ENCODE measurements at places on chromosomes 1 and 21.

DNA sequence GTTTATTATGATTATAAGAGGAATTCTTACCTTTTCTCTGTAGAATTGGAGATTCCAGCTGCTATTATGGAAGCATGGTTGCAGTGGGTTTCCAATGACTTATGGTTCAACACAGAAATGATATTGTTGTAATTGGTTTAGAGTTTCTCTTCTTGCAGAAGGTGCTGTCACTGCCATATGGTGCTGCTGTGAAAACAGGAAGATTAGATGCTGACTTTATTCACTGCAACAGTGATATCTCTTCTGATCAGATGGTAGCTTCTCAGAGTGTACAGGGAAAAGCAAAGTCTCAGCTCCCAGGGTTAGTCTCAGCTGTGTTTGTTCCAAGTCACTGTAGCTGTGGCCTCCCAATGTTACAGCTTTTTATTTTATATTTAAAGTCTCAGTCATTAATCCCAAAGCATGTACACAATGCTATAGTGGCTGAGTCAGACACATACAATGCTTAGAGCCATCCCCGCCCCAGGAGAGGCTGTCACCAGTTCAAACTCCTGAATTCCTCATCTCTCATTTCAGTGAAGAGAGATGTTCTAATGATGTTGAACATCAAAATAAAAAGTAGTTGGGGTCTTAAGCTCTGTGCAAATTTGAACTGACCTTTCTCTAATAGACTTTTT, 42.7 kb upstream of the RGS2 start:
- no peak for DNase-seq

DNA sequence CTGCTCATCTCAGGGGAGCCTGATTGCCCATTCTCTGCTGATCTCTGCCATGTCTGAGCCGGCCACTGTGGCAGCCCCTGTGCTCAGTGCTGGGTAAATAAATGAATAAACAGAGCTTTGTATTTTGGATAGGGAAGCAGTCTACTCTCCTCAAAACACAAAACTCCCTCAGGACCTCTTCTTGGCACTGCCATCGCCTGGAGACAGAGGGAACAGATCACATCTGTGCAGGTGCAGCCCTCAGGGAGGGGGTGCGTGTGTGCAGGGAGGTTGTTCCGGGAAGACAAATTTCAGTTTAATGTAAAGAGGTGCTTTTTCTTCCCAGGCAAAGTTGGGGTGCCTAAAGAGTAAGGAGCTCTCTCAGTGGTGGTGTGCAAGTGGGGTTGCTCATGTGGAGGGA, 7.7 kb upstream of the FAM167B start:
- DNase-seq: no peak

DNA sequence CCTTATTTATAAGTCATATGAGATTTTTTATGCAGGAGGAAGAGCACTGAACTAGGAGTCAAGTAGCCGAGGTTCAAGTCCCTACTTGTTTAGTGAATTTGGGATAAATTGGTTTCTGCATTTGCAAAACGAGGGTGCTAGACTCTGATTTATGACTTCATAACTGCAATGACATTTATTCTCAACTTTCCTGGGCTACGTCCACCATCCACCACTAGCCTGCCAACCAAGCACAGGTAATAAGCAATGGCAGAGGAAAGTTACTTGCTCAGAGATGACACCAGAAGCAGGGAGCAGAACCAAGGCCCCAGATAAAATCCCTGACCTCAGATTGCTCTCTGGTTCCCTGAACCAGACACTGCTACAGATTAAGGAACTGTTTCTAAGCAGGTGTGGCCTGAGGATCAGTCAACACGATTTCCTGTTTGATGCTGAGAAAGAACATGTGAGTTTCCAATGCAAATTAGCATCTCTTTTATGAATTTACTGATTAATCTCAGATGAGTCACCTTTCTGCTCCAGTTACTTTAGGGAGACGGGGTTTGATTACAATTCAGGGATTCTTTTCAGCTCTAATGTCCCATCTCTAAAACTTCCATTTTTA, 52.7 kb downstream of the PLPP3 start:
- DNase-seq: no peak

DNA sequence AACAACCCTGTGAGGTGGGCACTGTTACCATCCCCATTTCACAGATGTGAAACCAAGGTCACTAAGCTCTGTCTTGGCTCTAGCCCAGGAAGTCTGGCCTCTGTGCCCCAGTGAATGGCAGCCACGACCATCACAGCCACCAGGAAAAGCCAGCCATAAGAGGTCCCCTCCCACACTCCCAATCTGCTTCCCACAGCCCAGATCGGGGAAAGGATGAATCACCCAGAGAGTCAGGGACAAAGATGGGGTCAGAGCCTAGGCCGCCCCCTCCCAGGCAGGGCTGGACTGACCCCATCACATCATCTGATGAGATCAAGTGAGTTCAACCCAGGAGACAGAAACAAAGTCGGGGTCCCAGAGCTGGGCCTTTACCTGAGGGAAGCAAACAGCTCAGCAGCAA, 22.9 kb upstream of the COL16A1 start:
- no peak for DNase-seq

- peak; percentile 14 for DNase-seq
Measured at GRCh38 chr1:110212169-110213142, 2.3 kb downstream of the KCNC4 start.

GRCh38 chr1:75503221-75503974, 107.5 kb downstream of the SLC44A5 start:
- no peak for DNase-seq

- no peak for DNase-seq
Measured at GRCh38 chr1:246283771-246284410, 223.2 kb downstream of the SMYD3 start.

GRCh38 chr1:40659649-40659947, 5.9 kb downstream of the RIMS3 start:
- DNase-seq: no peak

DNA sequence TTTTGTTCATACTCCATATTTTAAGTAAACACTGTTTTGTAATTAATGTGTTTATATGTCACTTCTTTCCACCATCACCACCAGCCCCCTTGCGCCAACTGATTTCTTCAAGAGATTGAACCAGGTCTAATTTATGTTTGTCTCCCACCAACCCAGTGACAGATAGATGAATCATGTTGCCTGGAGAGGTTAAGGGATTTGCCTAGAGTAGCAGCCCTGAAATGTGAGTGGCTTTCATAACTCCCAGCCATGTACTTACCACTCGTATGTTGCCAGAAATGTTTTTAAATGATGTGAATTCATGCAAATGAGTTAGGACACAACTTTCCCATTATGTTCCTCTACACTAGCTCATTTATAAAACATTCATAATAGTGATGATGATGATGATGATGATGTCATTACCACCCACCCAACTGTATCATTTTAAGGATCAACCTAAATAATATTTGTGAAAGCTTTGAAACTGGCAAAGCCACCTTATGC, 86.9 kb downstream of the LRRC8D start:
- DNase-seq: no peak

- DNase-seq: peak; percentile 59
Measured at GRCh38 chr1:84478876-84479868, at the start of gene RPF1. Gene RPF1, plus strand, starts transcription at chr1:84479266. Its CDS starts 16 bp downstream, at chr1:84479282.

Measured in NCI-H748 treated with DMSO at 0.1 percent for 48 hours (cell line).